Placental pericyte (primary cell): ENCODE measurements at places on chromosomes 12 and 14. TPM values are rescaled to one million over a fixed set of nuclear protein-coding genes. Genes with fewer than 3 reads are reported as not detected.

GPRC5A gene
- 17.9 and 50.1 TPM in 2 replicates for total RNA-seq

TC2N gene
- total RNA-seq: under 0.01 and 0.14 TPM in 2 replicates

KSR2 gene
- not detected in 2 replicates for total RNA-seq

SRGAP1 gene
- total RNA-seq: 18.9 and 19.9 TPM in 2 replicates

OR6C4 gene
- not detected in 2 replicates for total RNA-seq

RTL1 gene
- total RNA-seq: not detected in 2 replicates

ENDOU gene
- under 0.01 TPM in 1 of 2 replicates, not detected in the other for total RNA-seq

NELL2 gene
- under 0.01 TPM in 1 of 2 replicates, not detected in the other for total RNA-seq

REC8 gene
- total RNA-seq: 4.6 and 5.2 TPM in 2 replicates

SLC22A17 gene
- total RNA-seq: 7.3 and 7.7 TPM in 2 replicates

EPYC gene
- total RNA-seq: not detected in 2 replicates

HPD gene
- total RNA-seq: 0.22 TPM in 1 of 2 replicates, not detected in the other

COQ5 gene
- total RNA-seq: 16.5 and 21.9 TPM in 2 replicates

ANKRD33 gene
- total RNA-seq: not detected in 2 replicates

MRPL51 gene
- 71.2 and 74.8 TPM in 2 replicates for total RNA-seq

P2RX2 gene
- not detected in 2 replicates for total RNA-seq

CABP1 gene
- total RNA-seq: not detected in 2 replicates

YY1 gene
- 40.9 and 47.2 TPM in 2 replicates for total RNA-seq

TAS2R19 gene
- 4.9 and 8.5 TPM in 2 replicates for total RNA-seq

KRT82 gene
- total RNA-seq: not detected in 2 replicates

LUM gene
- total RNA-seq: 151 and 1,377 TPM in 2 replicates

SYNDIG1L gene
- not detected in 2 replicates for total RNA-seq

WSCD2 gene
- not detected in 2 replicates for total RNA-seq

AICDA gene
- total RNA-seq: not detected in 2 replicates

KRT83 gene
- not detected in 2 replicates for total RNA-seq

ZFHX2 gene
- total RNA-seq: 0.14 and 0.22 TPM in 2 replicates

AQP2 gene
- total RNA-seq: not detected in 2 replicates

CYP27B1 gene
- total RNA-seq: 1.1 and 2.3 TPM in 2 replicates

IGFBP6 gene
- 160 and 250 TPM in 2 replicates for total RNA-seq

RNU6-8 gene
- not detected in 2 replicates for total RNA-seq

KRT72 gene
- not detected in 2 replicates for total RNA-seq

OTX2 gene
- not detected in 2 replicates for total RNA-seq

ACRBP gene
- total RNA-seq: under 0.01 and 0.14 TPM in 2 replicates

WNT5B gene
- 9.6 and 120 TPM in 2 replicates for total RNA-seq

COX8C gene
- total RNA-seq: not detected in 2 replicates

C12orf60 gene
- total RNA-seq: 0.44 and 0.86 TPM in 2 replicates
